ENCODE measurements at places on chromosomes 4 and X.

DNA sequence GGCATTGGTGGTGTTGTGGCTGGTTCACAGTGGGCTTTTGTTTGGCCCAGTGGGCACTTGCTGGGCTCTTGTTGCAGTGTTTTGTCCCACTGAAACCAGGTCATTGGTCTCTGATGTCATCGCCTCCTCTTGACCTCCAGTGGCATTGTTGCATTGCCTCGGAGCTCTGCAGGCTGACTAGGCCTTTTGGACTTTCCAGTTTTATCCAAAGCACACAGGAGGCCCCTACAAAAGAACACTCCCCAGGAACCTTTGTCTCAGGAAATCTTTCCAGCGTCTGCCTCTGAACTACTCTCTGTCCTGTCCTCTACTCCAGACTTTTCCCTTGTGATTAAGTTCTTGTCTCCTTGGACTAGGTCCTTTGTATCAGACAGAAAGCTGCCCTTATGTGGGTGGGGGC, 54.8 kb downstream of the COQ2 start:
- DNase-seq = no peak

DNA sequence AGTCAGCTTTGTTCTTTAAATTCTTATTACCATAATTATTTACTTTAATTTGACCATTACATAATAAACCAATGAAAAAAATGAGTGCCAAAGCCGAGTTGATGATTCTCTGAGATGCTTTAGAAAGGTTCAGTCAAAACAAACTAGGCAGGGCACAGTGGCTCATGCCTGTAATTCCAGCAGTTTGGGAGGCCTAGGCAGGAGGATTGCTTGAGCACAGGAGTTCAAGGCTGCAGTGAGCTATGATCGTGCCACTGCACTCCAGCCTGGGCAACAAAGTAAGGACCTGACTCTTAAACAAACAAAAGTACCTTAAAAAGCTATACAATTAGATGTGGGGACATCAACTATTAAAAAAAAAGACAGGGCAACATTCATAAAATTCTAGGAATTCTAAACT, 75.0 kb downstream of the AFAP1 start:
- DNase-seq = no peak

- peak; percentile 43 for DNase-seq
Measured at GRCh38 chr4:5954056-5954760, 61.3 kb upstream of the CRMP1 start.

- no peak for DNase-seq
Measured at GRCh38 chr4:104206784-104207183, 287.9 kb downstream of the CXXC4 start.

DNA sequence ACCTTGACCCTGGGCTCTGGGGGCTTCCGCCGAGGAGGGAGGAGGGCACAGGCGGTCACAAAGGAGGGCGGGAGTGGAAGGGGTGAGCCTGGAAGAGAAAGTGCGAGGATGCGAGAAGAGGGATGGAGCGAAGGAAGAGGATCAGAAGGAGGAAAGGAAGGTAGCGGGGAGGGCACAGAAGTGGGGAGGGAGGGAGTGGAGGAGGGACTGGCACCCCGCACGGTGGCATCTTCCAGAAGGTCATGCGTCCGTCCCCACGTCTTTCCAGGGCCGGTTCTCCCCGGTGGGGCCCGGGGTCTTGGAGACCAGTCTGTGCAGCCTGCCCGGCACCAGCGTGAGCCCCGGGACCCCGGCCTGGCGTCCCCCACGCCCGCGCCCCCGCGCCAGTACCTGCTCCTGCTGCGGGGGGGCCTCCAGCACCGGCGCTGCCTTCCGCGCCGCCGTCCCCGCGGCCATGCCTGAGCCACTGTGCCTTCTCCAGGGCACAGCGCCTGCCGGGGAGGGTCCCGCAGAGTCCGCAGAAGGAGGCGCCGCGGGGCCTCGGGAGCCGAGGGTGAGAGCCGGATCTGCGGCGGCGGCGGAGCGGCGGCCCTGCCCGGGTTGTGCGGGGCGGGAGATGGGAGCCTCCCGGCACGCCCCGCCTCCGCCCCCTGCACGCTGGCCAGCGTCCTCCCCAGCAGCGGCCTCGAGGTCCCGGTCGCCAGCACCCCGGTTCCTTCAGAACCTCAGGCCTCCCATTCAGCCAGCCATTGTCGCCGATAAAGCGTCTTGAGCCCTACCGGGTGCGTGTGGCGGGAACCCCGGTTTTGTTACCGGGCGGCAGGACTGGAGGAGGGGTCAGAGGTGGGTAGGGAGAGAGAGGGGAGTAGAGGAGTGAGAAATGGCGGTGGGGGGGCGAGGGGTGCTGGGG, at the start of gene RNF175:
Gene RNF175, minus strand, starts transcription at position 618 of the 910 bp plus-strand sequence. Its CDS starts 162 bp downstream, at position 456.
- no peak for DNase-seq

GRCh38 chr4:111214371-111214770, 591.5 kb upstream of the PITX2 start:
- no peak for DNase-seq

DNA sequence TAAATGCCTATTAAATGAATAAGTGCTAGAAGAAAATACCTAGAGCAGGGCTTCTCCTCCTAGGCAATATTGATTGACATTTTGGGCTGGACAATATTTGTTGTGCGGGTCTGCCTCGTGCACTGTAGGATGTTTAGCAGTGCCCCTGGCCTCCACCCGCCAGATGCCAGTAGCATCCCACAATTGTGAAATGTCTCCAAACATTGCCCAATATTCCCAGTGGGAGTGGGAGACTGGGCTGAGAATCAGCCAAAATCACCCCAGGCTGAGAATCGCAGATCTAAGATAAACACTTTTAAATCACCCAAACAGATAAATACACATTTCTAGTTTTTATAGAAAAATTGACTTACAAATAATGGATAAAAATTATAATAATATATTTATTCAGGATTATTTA, 916.2 kb upstream of the LCORL start:
- no peak for DNase-seq

DNA sequence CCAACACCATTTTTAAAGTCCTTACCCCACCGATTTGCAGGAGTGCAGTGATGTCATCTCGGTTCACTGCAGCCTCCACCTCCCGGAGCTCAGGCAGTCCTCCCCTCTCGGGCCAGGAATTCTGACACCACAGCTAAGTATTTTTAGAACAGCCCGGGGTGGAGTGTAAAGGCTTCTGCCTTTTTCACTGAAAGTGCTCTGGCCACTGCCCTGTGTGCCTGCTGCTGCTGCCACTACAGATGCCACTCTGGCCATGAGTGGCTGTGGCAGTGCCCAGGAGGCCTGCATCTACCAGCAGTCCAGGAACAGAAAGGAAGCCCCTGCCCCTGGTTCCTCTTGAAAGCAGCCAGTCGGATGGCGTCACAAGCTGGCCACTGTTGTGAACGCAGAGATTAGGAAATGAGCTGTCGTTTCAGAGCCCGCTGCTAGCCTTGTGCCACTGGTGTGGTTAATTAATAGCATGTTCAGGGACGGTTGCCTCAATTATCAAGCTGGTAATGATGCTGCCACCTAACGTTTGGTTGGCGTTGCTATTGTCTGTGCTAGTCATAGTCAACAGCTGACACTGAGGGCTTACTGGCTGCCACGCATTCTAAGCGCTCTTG, 23.6 kb upstream of the TBC1D14 start:
- DNase-seq = peak; percentile 40

DNA sequence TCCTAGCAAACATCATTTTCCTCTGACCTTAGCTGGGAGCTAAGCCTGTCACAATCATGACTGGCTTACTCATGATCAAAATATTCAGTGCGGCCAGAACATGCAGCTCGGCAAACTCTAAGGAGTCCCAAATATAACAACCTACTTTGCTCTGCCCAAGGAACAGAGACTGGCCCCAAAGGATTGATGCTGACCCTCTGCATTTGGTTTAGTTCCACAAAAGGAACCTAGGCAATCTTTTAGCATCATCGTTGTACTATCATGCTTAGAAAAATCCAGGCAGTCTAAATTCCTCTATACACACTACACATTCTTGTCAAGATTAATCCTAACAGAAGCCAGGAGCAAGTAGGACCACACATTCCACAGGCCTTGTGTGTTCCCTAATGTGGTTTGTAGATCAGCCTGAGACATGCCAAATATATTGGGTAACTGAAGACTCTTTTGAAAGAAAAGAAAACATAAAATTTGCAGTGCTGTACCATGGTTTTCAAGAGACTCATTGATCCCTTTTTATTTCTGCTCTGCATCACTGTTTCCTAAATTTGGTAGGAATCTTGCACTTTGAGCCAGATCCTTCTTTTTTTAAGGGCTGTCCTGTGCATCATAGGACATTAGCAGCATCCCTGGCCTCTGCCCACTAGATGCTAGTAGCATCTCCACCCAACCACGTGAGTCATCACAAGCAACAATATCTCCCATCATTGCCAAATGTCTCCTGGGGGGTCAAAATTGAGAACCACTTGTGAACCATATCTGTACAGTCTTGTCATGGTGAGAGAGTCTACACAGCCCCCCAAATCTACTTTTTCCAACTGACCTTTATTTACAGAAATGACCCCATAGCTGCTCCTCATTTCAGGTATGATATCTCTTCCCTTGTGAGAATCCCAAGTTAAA, 17.6 kb upstream of the CC2D2A start:
- DNase-seq = no peak

GRCh38 chr4:40957281-40957680, 207.5 kb downstream of the NSUN7 start:
- no peak for DNase-seq

DNA sequence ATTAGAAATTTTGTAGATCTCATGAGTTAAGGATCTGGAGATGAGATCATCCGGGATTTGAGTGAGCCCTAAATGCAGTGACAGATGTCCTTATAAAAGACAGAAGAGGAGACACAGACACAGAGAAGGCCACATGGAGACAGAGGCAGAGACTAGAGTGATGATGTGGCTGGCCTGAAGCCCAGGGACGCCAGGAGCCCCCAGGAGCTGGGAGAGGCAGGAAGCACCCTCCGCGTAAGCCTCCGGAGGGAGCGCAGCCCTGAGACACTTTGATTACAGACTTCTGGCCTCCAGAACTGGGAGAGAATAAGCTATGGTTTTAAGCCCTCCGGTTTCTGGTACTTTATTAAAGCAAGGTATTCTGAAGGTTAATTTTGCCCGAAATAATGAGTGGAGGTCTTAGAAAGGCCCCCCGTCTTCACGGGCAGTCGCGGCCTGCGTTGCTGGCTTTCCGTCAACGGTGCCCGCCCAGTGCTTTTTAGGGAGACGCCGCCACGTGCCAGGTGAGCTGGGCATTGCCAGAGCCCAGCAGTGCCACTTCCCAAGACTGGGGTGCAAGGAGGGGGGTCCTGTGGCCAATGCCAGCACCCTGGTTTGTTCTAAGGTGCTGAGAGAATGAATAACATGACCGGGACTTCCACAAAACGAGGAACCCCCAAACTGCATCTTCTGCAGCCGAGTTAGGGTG, 8.1 kb downstream of the DHRSX start:
- no peak for DNase-seq

GRCh38 chrX:133697656-133698055, 282.4 kb upstream of the GPC4 start:
- no peak for DNase-seq

DNA sequence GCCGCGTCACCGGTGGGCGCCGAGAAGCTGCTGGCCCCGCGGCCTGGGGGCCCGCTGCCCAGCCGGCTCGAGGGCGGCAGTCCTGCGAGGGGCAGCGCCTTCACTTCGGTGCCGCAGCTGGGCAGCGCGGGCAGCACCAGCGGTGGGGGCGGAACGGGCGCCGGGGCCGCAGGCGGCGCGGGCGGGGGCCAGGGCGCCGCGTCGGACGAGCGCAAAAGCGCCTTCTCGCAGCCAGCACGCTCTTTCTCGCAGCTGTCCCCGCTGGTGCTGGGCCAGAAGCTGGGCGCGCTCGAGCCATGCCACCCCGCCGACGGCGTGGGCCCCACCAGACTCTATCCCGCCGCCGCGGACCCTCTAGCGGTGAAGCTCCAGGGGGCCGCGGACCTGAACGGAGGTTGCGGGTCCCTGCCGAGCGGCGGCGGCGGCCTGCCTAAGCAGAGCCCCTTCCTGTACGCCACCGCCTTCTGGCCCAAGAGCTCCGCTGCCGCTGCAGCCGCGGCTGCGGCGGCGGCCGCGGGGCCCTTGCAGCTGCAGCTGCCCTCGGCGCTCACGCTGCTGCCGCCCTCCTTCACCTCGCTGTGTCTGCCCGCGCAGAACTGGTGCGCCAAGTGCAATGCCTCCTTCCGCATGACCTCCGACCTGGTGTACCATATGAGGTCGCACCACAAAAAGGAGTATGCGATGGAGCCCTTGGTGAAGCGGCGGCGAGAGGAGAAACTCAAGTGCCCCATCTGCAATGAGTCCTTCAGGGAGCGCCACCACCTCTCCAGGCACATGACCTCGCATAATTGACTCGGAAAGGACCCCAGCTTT, 5.6 kb downstream of the PRDM8 start:
- no peak for DNase-seq

DNA sequence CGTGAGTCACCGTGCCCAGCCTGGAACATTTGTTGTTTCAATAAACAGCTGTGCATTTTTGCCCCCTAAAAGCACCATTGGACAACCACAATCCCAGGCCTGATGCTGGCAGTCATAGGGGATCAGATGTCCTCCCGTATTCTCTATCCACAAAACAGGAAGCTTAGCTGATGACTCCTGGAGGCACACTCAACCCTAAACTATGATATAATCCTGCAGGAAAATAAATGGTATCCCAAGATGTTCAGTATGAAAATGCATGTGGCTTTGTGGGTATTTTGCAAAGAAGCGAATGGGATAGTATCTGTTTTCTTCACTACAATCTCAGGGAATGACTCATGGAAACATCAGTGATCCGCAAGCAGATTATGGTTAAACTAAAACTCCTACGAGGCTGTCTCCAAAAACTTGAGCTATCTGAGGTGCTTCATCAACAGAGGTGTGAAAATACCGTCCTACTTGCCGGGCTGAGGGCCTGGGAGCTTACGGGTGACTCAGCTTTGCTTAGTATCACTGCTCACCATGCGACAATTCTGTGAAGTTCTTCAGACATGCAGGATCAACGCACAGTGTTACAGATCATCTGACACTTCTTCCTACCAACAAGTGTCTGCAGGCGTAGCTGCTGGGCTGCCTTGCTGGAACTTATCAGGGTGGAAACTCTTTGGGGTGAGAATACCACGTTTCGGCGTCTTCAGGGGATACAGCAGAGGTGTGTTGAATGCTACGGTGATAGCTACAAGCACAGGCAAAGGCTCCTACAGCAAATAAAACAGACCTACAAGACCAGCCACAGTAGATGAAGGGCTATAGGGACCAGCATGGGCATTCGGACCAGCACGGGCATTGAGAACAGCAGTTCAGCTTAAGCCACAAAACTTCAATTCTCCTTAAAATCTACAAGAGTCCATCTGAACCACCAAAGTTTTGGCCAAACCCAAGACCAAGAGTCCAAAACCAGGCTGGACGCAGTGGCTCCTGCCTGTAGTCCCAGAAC, 148.5 kb downstream of the DHRSX start:
- no peak for DNase-seq

DNA sequence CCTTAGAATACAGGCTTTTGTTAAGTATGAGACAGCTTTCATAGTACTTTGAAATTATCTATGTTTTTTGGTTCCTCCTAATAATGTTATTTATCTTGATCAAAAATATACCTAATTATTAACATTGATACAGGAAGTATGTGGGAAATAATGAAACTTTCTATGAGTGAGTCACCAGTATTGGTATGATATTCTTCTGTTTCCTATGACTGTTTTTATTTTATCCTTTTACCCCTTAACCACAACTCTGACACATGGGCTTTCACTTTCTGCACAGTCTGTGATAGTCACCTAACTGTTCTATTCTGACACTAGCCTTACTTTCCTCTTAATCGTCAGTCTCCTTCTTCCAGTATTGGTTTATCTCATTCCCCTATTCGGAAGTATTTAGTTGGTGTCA, 4.7 kb downstream of the THAP9 start:
- DNase-seq = no peak

GRCh38 chr4:37040816-37041215, 203.7 kb upstream of the NWD2 start:
- no peak for DNase-seq

All from NCI-H526 treated with DMSO at 0.1 percent for 48 hours (cell line).